Aorta (tissue), 5 donors: ENCODE measurements at places on chromosomes 3 and 15.

DNA sequence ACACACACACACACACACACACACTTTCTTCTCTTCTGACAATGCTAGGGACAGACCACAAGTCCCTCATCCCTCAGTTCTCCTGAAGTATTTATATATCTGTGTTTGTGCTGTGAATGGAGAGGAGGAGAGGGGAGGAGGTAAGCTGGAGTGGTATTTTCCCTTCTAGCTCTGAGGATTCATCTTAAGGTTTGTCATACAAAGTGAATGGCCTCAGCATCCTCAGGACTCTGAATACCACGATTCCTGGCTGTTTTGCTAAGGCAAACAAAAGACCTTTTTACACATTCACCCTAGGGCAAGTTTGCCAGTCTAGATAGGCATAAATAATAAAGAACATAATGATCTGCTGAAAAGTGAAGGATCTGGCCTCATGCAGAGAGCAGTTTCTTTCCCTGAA, 65.7 kb upstream of the CHMP2B start:
- DNase-seq = no peak

DNA sequence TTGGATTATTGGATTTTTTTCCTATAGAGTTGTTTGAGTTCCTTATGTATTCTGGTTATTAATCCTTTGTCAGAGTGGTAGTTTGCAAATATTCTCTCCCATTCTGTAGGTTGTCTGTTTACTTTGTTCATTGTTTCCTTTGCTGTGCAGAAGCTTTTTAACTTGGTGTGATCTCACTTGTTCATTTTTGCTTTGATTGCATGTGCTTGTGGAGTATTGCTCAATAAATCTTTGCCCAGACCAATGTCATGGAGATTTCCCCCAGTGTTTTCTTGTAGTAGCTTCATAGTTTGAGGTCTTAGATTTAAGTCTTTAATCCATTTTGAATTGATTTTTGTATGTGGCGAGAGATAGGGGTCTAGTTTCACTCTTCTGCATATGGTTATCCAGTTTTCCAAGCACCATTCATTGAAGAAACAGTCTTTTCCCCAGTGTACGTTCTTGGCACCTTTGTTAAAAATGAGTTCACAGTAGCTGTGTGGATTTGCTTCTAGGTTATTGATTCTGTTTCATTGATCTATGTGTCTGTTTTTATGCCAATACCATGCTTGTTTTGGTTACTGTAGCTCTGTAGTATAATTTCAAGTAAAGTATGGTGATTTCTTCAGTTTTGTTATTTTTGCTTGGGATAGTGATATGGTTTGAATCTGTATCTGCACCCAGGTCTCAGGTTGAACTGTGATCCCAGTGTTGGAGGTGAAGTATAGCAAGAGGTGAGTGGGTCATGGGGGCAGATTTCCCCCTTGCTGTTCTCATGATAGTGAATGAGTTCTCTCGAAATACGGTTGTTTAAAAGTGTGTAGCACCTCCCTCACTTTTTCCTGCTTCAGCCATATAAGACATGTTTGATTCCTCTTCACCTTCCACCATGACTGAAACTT, 46.1 kb upstream of the TNFSF10 start:
- DNase-seq = no peak

- no peak for DNase-seq
These were observed 21.4 kb downstream of the SNX4 start for GRCh38 chr3:125498630-125499029.

GRCh38 chr3:5250467-5251195, 63.1 kb downstream of the EDEM1 start:
- no peak for DNase-seq

GRCh38 chr15:42933886-42934667, 13.5 kb upstream of the TTBK2 start:
- no peak for DNase-seq

DNA sequence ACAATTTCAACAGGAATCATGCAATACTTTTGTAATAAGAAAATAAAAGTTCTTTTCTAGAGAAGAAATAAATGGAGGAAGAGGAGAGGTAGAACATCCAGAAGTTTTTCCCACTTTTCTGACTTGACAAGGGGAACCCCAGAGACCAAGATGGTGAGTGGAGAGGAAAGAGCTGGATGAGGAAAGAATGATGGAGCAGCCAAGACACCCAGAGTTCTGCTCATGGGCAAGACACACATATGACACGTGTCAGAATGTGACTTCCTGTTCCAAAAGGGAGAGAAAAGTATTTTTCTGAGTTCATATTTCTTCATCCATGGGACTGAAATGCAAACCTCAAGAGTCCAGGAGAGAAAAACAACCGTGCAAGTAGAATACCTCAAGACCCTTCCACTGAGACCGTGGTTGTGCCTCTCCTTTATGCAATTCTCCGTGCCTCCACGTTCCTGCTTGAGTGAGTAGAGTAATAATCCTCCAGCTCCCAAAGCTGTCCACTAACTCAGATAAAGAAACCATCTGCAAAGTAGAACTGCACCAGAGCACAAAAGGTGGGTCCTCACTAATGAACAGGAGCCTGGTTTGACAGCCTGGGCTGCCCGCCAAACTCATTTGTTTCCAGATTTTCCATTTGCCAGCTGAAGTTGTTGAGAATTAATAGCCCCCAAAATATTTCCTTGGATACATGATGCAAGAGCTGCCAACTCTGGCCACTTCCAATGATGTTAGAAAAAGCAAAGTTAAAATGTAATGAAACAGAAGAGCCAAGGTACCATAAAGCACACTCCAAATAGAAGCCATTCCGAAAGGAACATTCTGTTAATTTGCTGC, 272.6 kb upstream of the IGF1R start:
- no peak for DNase-seq

DNA sequence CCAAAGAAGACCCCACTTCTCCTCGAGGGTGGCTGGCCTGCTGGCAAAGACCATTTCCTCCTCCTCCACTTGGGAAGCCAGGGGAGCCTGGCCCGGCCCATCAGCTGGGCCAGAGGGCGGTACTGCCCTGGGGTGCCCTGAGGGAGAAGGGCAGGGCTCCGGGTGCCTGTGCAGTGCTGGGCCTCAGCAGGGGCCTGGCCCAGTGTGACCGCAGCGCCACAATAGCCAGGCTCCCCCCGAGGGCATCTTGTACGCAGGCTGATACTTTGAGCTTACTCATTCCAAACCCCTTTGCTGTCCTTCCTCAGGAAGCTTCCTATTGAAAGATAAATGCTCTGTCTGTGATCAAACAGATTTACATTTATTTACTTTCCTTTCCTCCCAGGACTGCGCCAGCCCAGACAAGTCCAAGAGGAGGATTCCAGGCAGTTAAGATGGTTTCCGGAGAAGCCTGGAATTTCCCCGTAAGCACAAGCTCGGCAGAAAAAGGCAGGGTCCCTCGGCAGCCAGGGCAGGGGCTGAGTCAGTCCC, 240.1 kb downstream of the XXYLT1 start:
- DNase-seq = no peak

- no peak for DNase-seq
These were observed 214.5 kb upstream of the IGF1R start for GRCh38 chr15:98433856-98434255.

GRCh38 chr3:127694467-127695215, 21.9 kb downstream of the ABTB1 start:
- DNase-seq = peak; percentile 80

- DNase-seq = no peak
These were observed 11.9 kb upstream of the SEMA6D start for GRCh38 chr15:47705281-47705997.

DNA sequence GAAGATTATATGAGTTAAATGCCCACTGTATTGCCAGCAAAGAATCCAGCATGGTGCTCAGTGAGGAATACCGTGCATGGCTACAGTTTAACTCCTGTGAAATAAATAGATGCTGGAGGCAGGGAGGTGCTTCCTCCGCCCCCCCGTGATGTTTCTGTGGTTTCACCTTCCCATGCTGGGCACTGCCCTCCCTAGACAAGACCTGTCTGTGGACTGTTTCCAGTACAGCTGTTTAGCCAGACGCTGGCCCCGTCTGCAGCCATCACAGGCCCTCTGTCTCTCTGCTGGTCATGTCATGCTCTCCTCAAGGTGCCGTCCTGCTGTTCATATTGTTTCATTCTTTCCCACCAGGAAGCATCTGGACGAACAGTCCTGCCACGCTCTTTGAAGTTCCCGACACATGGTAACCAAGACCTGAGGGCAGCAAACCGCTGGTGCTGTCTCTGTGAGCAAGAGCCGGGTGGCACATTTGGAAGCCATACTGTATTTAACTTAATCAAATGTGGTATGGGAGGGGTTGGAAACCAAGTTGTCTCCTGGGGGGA, 31.4 kb downstream of the GOLGA8S start:
- DNase-seq = no peak

DNA sequence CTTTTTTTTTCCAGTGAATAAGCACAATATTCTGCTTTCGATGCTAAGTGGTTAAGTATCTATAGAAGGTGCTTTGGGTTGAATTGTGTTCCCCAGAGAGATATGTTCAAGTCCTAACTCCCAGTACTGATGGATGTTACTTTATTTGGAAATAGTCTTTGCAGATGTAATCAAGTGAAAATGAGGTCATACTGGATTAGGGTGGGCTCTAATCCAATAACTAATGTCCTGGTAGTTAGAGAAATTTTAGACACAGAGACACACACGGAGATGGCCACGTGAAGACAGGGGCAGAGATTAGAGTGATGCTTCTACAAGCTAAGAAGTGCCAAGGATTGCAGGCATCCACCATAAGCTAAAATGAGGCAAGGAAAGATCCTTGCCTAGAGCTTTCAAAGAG, 662.3 kb downstream of the NAALADL2 start:
- no peak for DNase-seq

GRCh38 chr3:184368116-184368515, 6.6 kb downstream of the POLR2H start:
- no peak for DNase-seq

DNA sequence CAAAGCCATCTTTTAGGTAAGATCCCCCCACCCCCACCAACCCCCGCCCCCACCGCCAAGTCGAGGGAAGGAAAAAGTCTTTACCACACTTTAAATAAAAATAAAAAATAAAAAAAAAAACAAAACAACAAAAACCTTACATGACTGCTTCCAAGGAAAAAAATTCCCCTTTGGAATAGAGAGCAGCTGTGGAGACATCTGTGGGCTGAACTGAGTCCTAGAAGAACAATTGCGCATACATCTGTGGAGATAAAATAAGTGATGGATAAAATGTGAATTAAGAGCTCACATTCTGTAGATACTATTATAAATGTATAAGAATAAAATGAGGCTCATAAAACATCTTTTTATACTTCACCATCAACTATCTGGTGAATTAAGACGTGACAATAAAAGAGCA, 601.7 kb upstream of the AGTR1 start:
- no peak for DNase-seq

GRCh38 chr3:195458316-195458717, 15.5 kb upstream of the ACAP2 start:
- no peak for DNase-seq

GRCh38 chr15:48202068-48202467, 4.0 kb upstream of the SLC12A1 start:
- no peak for DNase-seq

GRCh38 chr15:63461230-63461985, 43.0 kb upstream of the USP3 start:
- DNase-seq = no peak

DNA sequence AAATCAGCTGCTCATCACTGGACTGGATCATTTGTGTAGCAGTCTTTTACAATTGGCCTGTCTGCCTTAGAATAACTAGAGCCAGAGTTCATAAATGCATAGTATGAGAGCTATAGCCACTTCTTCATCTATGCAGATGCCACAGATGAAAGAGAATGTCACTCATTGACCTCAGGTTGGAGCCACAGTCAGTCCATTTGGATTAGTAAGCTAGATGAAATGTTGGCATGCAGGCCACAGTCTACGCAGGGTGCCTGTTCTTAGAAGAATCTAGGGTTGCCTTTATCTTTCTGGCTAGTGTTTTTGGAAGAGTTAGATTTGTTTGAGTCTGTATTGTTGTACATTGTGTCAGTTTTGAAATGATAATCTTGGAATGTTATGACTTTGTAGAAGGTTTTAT, 25.4 kb upstream of the EDEM1 start:
- DNase-seq = no peak

DNA sequence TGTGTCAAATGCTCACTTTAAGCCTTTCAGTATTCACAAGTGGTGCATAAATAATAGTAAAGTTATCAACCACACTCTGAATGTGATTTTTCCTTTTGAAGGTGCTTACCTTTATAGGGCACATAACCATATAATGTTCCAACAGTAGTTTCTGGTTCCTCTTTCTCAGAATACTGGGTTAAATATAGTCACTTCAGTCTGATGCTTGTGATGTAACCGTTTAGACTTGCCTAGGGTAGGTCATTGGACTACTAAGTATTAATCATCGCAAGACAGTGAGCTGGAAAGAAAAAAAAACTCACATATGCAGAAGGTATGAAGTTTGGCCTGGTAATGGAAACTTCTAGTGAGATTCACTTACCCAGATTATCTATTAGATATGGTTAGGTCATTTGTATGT, 1.9 kb downstream of the KBTBD8 start:
- no peak for DNase-seq

DNA sequence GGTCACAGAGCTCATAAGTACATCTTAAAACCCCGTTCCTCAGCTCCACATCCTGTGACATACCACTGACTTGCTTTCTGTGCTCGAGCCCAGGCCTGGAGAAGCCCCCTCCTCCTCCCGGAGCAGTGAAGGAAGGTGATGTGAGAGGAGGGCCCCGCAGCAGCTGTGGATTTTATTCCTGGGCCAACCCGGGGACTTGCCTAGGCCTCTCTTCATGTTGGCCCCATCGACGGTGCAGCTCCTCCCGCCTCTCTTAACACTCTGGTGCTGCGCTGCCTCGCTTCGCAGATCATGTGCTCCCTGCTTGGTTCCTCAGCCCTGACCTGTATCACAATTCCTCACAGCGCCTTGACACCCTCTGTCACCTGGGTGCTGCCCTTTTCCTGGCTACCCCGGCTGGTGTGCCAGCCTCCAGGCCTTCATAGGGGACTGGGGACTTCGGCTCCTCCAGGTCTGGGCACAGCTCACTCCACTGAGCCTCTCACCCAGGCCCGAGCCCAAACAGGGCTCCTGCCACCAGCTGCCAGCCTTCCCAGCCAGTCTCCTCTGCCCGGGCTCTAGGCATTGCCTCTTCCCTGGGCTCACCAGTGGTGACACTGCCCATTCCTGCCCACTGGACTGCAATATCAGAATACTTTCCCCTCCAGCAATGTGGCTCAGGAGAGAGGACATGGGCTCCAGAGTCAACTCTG, 21.5 kb downstream of the MAGEF1 start:
- no peak for DNase-seq
